ENCODE measurements at places on chromosomes 3 and 15.

GRCh38 chr3:46090161-46090591 lies 62.9 kb upstream of the XCR1 start:
- DNase-seq = no peak

DNA sequence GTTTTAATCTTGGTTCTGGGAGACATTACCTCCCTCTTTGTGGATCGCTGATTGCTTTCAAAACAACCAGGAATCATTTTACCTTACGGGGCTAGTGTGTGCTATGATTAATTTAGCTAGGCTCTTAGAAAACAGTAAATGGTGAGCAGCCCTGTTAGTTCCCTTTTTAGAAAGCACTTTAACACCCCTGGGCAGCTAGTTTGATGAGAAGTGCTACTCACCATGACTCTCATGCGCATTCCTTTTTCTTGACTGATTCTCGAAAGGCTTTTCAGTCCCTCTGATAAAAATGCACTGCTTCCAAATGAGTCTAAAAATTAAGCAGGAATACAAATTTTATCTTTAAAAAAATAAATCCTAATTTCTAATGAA lies 75.3 kb upstream of the LEKR1 start:
- DNase-seq = no peak

GRCh38 chr3:30764281-30764680 lies 130.2 kb downstream of the GADL1 start:
- DNase-seq = no peak

DNA sequence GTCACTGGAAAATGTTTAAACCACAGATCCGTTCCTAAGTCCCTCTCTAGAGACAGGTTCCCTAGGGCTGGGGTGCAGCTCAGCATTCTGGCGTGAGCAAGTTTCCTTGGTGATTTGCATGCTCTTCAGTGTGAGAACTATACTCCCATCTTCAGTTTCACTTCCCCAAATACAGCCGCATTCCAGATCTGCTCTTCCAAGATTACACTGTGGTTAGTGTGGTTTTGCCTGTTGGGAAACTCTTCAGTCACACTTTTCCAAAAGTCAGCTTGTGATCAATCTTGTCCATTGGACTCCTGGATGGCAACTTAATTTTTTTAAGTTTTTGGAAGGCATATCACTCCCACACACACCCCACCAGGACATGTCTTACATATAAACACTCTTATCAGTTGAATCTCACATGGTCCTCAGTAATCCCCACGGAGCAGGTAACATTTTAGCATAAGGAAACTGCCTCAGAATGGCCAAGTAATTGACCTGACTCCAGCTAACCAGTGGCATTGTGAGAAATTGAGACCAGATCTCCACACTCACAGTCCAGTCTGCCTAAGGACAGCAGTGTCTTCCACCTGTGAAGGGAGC lies 33.5 kb upstream of the PTPN23 start:
- no peak for DNase-seq

GRCh38 chr3:18968120-18968519 lies 180.2 kb upstream of the KCNH8 start:
- no peak for DNase-seq

DNA sequence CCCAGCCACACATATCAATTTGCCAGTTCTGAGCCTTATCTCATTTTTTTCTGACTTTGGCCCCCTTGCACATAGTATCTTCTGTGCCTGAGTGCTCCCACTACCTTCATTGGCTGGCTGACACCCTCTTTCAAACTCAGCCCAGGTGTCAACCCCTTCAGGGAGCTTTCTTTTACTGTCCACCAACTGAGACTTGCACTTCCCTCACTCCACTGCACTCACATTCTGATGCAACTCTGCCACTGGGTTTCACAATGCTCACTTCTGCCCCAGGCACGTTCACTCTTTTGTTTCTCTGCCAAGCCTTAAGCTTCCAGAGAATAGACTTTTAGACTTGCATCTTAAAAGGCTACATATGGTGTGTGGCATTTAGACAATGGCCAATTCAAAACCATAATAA lies 101.5 kb upstream of the CBLB start:
- no peak for DNase-seq

- no peak for DNase-seq
Observed at GRCh38 chr15:89673165-89673512, 6.0 kb downstream of the PLIN1 start.

DNA sequence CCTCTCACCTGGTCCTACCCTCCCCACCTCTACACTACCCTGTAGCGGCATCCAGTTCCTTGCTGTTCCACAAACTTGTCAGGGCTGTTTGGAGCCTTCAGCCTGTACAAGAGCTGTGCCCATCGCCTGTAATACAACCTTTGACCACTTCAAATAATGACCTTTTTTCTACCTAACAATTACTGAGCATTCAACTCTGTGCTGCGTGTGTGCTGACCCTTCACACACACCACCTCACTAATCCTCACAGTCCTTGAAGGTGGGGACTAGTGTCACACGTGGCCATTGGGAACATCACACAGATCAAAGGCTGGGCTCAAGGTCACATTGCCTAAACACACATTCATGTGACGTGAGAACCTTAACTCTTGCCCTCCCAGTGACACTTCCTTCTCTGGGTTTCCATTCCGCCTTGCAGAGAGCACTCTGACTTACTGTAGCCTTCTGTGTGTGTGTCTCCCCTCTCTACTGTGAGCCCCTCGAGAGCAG lies 3.1 kb downstream of the C3orf20 start:
- DNase-seq = no peak

DNA sequence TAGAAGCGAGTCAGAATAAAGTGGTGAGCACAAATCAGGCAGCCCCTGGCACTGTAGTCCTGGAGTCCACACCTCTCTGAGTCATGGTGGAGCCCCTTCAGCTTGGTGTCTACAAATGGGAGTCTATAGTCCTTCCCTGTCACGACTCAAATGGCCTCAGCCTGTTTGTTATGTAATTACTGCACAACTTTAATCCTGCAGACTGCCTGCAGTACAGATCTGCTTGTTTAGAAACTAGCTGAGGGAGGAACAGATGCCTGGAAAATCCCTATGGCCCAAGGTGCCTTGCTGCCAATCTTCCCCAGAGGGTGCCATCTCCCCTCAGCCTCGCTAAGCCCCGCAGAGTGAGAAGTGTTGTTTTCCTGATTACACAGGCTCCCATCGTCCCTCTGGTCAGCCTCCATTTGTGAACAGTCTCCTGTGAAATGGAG lies 3.9 kb upstream of the CXCR6 start:
- DNase-seq = no peak

DNA sequence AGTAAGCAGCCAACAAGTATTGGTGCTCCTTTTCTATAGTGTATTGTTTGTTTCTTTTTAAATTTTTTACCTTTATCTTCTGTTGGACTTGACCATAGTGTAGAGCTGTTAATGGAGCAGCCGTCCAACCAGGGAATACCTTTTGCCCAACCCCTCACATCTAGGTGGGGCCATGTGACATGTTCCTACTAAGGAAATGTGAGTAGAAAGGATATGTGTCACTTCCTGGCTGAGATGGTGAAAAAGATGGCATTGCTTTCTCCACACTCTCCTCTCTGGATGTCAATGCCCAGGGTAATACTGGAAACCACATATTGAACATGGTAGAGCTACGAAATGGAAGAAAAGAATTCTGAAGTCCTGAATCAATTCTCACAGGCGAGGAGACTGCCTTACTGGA lies 218.8 kb downstream of the TBL1XR1 start:
- DNase-seq = no peak

DNA sequence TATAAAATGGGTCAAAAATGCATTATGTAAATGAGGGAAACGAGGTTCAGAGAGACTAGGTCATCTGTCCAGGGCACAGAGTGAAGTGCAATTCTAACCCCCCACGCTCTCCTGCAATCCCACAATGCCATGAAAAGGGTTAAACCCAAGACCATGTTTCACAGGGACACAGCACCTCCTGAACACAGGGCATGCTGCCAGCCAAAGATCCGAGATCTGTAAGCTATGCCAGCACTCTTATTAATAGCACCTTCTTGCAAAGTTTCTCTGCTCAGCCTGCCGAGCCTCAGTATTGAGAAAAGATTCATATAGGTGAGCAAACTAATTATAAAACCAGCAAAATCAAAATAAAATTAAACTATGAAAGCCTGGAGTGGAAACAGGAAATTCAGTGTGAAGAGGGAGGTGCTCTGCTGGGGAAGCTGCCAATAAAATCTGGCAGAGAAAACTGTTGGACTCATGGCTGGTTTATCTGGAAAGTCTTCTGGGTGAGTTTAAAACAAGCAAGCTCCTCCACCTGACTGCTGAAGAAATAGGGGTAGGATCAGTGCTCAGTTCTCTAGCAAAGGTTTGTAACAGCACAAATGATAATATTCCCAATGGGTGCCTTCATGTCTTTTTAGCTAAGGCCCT lies 50.3 kb downstream of the LRIG1 start:
- DNase-seq = no peak

DNA sequence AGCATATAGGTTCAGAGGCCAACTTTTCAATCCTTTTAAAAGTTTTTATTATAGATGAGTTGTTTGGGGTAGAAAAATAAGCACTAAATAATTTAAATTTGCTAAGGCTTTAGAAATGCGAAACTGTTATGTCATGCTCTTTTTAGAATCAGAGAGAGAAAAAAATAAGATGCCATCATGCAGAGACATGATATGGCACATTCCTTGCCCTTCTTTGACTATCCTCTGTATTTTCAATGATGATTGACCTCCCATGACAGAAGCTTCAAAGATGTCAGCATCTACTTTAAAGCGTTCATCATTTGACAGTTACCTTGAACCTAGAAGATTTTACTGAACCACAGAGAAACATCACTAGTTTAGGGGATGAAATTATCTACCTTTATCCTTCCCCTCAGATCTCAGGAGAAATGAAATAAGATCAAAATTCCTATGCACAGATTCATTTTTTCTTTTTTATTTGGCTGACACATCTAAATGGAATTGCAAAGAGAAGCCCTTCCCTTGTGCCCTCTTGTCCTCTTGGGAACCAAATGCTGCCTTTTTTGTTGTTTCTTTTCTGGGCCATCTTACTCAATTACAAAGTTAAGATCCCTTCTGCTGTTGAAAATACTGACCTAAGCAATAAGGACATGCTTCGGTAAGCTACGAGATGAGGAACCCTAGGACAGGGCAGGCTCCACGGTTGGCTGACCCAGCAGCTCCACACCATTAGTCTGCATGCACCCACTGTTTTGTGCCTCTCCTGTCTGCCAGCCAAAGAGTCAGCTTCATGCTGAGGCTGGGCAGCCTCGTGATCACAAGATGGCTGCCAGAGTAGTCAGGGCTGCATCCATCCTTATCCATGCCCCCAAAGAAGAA lies 289.7 kb upstream of the TPM1 start:
- no peak for DNase-seq

GRCh38 chr3:71815340-71816067 lies 30.6 kb upstream of the PROK2 start:
- DNase-seq = no peak

DNA sequence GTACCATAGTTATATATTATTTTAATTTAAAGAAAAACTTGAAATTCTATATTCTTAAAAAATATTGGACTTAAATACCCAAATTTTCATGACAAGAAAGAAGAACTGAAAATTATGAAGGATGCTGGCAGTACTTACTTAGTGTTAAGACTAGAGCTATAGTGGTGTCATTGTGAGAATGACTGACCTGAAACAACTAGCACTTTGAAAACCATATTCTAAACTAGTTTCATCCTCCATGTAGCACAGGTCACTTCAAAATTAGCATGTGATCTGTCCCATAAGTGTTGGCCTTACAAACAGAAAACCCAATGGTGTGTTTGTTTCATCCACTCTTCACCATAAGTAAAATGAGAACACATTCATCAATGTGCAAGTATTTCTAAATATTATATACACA lies 208.6 kb downstream of the ZIC4 start:
- no peak for DNase-seq

DNA sequence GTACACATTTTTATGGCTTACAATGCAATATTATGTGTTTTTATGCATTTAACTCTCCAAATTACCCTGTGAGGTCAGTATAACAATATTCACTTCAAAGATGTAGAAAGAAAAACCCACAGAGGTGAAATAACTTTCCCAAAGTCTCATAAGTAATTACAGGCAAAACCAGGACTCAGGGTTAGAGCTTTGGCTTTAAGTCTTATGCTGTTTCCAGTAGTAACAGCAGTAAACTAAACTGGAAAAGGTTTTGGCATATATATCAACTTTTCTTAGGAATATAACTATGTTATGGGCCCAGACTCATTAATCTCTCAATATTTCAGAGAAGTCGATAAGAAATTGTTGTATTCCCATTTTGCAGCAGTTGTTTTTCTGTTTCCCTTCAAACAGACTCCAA lies 206.3 kb upstream of the KCNMB2 start:
- no peak for DNase-seq

GRCh38 chr3:95029644-95030043 lies 966.8 kb downstream of the NSUN3 start:
- no peak for DNase-seq
